ENCODE measurements at places on chromosomes 5 and 9.

DNA sequence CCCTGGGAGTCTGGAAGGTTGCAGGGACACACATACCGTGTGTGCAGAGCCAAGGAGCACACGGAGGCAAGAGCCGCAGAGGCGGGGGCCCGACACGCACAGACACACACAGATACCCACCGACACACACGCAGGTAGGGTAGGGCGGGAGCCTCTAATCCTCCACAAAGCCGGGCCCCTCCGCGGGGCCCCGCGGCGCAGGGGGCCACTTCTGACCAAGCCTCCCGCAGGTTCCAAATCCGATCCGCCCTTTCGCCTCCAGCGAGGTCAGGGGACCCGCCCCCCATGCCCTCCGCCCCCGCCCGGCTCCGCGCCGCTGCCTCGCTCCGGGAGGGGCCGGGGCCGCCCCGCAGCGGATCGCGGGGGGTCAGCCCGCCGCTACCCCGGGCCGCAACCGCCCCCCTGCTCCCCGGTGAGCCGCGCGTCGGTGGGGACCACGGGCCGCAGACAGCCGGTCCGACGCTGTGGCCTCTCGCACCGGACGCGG is 1.4 kb upstream of the LMX1B start:
- no peak for DNase-seq

GRCh38 chr9:30329431-30329830 is 2055.0 kb upstream of the ACO1 start:
- DNase-seq: no peak

- DNase-seq: no peak
These were observed 138.8 kb upstream of the POC5 start for GRCh38 chr5:75856056-75856455.

DNA sequence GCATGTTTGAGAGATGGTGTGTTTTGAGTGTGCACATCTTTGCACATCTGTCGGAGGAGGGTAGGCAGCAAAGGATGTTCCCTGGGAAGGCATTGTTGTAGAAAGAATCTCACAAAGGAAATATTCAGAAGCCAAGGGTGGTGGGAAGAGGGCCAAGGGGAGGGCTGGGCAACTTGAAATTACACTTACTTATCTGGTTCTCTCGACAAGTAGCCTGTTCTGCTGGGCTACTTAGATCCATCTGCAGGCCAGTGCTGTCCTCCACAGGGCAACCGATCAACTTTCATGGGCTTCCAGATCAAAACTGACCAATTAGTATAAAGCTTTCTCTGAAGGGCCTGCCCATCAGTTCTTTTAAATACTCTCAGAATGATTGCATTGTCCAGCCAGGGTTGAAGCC is 495.2 kb downstream of the GADD45G start:
- no peak for DNase-seq

DNA sequence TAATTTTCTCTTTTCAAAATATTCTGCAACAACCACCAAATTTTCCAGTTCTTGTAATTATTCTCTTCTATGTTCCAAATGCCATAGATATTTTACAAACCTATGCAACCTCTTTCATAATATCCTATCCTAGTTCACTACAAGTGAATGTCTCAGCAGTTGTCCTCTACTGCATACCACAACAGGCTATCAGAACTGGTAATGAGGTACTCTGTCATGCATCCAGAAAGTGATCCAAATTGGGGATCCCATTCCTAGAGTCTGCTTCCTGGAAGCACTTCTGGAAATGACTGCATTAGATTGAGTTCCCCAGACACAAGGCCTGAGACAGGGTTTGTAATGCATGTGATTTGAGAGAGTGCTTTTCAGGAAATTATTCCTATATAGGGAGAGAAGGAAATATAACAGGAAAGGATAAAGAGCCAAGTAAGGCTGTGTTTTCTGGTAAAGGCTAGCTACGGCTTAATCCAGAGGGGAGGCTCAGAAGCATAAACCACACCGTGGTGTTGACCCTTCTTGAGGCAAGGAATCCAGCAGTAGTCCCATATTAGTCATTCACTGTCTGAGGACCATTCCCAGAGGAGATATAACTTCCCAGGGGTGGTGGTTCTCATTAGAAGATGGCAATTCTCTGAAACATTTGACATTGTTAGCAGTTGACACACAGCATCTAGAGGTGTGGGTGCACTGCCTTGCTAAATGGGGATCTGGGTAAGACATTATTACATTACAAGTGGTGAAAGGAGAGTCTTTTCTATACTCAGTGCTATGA is 80.3 kb upstream of the FST start:
- DNase-seq: no peak

GRCh38 chr9:125088752-125089151 is 54.6 kb downstream of the SCAI start:
- no peak for DNase-seq

GRCh38 chr9:36450110-36450732 is 50.2 kb upstream of the RNF38 start:
- peak; percentile 25 for DNase-seq

DNA sequence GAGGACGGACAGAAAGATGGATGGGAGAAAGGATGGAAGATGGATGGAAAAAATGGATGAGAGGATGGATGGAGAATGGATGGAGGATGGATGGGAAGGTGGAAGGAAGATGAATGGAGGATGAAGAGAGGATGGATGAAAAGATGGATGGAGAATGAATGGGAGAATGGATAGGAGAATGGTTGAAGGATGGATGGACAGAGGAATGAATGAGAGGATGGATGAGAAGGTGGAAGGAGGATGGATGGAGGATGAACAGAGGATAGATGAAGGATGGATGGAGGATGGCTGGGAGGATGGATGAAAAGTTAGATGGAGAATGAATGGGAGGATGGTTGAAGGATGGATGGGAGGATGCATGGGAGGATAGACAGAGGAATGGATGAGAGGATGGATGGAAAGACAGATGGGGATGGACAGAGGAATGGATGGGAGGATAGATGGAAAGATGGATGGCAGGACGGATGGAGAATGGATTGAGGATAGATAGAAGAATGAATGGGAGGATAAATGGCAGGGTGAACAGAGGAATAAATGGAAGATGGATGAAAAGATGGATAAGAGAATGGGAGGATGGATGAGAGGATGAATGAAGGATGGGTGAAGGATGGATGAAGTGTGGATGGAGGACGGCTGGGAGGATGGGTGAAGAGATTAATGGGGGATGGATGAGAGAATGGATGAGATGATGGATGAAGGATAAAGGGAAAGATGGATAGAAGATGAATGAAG is 217.7 kb upstream of the IER5L start:
- no peak for DNase-seq

GRCh38 chr9:35844628-35845270 is 15.7 kb downstream of the TMEM8B start:
- no peak for DNase-seq

- no peak for DNase-seq
These were observed 105.5 kb downstream of the SMIM23 start for GRCh38 chr5:171891150-171891549.

GRCh38 chr9:15670246-15670645 is 117.4 kb downstream of the CCDC171 start:
- no peak for DNase-seq

DNA sequence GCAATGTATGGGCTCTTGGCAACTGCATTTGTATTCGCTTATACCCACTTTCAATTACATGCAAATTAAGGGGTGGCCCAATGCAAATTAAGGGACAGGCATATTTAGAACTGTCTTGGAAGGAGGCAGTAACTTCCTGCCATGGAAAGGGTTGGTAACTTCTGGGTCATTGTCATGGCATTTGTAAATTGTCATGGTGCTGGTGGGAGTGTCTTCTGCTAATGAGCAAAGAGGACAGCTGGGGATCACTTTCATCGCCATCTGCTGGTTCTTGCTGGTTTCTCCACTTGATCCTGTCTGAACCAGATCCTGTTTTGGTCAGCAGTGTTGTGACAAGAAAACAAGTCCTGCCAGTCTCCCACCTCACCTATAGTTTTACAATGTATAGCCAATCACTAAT is 23.3 kb upstream of the UGT3A2 start:
- DNase-seq: peak; percentile 25

GRCh38 chr5:179698935-179699615 is at the start of gene CANX:
Gene CANX, plus strand, starts transcription at chr5:179698967. Its CDS starts 6,715 bp downstream, at chr5:179705682.
- DNase-seq: no peak

- no peak for DNase-seq
These were observed 404.7 kb upstream of the DAB2 start for GRCh38 chr5:39829441-39829840.

DNA sequence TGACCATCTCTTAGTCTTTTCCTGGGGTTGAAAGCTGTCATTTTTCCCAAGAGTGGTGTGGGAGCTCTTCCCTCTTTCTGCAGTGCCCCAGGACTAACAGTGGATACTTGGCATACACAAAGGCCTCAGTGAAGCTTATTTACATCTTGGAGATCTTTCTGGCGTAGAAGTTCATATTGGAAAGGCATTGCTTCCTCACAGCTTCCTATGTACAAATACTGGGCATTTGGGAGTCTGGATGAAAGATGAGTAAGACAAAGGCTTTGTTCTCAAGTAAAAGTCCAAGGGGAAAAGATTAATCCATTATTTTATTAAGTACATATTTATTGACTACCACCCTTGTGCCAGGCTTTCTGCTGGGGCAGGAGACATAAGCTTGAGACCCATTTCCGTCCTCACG is 22.0 kb downstream of the MAP3K1 start:
- DNase-seq: no peak

GRCh38 chr5:141849415-141850243 is 28.6 kb downstream of the PCDH1 start:
- DNase-seq: peak; percentile 84

- no peak for DNase-seq
These were observed 71.8 kb downstream of the FRMD3 start for GRCh38 chr9:83466351-83466750.

DNA sequence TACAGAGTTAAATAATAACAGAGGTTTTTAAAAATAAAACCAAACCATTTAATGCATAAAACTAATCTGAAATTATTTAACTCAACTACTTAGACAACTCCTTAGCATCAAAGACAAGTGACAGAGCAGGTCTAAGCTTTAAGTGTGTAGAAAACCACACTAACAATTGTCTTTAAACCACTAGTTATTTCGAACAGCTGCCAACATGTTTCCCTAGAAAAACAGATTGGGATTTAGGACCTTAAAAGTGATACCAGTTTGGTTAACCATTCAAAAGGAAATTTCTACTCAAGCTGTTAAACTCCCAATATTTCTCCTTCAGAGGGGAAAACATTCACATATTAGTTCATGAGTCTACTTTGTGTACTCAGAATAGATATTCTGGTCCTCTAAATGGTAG is 208.7 kb downstream of the BNC2 start:
- DNase-seq: no peak

DNA sequence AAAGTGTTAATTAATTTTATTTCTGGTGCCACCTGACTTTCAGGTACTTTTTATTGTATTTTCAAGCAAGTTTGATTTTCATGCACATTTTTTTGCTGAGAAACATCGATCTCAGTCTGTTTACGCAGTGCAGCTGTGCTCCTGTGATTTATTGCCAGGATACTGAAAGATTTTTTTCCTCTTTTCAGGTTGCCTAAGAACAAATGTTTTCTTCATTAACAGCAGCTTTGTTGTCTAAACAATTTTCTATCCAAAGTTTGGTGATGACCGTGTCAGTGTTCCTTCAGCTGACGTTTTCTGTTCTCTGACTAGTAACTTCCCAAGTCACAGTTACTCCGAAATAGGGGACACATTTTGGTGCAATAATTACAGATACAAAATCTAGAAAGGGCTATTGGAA is 78.1 kb downstream of the VCAN start:
- no peak for DNase-seq

DNA sequence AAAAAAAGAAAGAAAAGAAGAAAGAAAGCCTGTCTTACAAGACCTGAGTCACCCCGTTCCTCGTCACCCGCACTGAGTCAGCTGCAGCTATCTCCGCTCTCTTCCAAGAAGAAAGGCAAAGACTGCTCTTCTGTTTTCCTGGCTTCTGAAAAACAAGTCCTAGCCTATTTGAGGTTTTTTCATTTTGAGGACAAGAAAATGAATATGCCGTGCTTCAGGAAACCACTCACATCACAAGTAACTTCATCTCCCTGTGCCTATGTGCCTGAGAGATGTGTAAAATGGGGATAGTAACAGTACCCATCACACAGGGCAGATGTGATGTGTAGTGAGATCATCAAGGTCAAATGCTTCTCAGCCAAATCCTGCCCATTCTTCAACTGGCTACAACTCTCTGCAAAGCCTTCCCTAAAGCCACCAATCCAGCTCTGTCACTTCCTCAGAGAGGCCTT is 78.4 kb downstream of the GLDC start:
- DNase-seq: peak; percentile 61

- DNase-seq: no peak
These were observed 188.5 kb downstream of the COX7C start for GRCh38 chr5:86806206-86806605.

DNA sequence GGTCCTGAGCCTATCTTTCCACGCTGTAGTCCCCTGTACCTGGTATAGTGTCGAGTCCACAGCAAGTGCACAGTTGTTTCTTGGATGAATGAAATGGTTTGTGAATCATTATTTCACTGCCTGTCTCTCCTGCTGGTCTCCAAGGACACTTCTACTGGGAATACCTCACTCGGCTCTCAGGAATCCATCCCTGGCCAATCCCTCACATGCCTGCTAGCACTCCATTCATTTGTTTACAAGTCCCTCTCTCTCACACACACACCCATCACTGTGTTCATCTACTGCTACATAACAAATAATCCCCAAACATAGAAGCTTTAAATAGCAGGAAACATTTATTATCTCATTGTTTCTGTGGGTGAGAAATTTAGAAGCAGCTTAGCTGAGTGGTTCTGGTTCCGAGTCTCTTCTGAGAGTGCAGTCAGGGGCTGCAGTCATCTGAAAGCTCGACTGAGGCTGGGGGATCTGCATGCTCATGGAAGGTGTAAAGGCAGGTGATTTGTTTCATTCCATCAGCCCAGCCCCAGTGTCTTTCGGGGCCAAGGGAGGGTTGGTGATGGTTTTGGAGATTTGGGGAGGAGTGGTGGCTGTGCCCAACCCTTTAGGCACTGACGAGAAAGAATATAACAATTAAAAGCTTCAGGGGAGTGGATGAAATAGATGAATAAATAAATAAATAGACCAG is 132.7 kb upstream of the IER5L start:
- no peak for DNase-seq

DNA sequence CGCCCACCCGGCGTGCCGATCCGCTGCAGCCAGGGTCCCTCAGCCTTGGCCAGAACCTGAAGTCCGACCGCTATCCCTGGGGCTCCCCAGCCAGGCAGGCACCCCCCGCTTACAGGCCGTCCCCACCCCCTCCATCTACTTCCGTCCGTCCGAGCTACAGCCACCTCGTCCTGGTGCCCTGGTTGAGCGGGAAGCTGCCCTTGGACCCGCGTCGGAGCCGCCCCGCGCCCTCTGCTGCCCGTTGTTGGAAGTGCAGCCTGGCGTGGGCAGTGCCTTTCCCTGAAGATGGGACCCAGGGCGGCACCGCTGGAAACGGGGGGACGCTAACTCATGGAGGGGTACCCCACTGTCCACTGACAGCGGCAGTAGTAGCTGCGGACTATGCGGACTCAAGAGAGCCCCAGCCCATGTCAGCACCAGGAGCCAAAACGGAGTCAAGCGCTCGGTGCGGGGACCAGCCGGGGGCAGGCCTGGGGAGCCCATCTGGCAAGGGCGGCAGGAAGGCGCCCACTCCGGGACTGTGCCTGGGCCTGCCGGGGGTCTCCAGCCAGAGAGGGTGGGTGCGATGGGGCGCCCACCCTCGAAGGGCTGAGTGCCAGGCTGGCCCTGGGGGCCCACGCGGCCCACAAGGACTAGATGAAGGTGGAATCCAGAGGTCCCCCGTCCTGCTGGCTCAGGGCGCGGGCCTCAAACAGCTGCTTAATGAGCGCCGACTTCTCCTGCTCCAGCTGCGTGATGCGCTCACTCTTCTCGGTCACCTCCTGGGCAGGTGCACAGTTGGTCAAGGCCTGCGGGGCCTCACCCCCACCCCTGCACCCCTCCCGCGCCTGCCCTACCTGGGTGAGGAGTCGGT is 6.1 kb downstream of the SAPCD2 start:
- peak; percentile 76 for DNase-seq

Data from stimulated activated CD4-positive, alpha-beta T cell treated with anti-CD3 and anti-CD28 coated beads, Interleukin-15, amount 100 ng/mL, for 24 hours (primary cell).